Stimulated activated memory B cell treated with anti-CD40 and anti-IgM and Interleukin-4, amounts not matched to agents 10 μg/mL and 1 μg/mL and 100 μg/mL, for 72 hours (primary cell): ENCODE measurements at places on chromosomes 12 and 14.

DNA sequence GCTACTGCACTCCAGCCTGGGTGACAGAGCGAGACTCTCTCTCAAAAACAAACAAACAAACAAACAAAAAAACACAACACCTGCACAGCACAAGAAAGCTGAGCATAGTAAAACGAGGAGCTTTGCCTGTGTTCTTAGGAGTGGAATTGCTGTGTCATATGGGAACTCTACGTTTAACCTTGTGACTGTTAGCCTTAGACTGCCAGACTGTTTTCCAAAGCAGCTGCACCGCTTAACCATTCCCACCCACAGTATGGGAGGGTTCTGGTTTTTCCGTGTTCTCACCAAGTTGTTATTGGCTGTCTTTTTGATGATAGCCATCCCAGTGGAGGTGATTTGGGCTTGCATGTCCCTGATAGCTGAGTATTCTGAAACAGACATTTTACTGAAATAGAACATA, 9.2 kb downstream of the WNT5B start:
- no peak for ATAC-seq

GRCh38 chr12:47193066-47193465, 113.3 kb upstream of the AMIGO2 start:
- no peak for ATAC-seq

DNA sequence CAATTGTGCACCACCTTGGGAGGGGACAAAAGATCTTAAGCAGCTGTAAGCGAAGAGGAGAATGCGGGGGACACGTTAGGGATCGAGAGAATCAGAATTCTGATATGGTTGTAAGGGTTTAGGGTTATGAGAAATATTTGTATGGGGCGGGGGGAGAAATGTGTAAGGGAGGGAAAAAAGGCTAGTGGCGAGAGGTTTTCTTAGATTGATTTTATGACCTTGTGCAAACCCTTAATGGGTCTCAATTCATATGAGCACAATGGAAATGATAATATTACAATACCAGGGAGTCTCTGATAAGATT, 396 bp downstream of the NDUFA9 start:
- ATAC-seq: no peak

- ATAC-seq: peak; percentile 54
These were observed at the start of gene KIF5A for GRCh38 chr12:57549909-57550640. Gene KIF5A, plus strand, starts transcription at chr12:57550044. Its CDS starts 228 bp downstream, at chr12:57550272.

DNA sequence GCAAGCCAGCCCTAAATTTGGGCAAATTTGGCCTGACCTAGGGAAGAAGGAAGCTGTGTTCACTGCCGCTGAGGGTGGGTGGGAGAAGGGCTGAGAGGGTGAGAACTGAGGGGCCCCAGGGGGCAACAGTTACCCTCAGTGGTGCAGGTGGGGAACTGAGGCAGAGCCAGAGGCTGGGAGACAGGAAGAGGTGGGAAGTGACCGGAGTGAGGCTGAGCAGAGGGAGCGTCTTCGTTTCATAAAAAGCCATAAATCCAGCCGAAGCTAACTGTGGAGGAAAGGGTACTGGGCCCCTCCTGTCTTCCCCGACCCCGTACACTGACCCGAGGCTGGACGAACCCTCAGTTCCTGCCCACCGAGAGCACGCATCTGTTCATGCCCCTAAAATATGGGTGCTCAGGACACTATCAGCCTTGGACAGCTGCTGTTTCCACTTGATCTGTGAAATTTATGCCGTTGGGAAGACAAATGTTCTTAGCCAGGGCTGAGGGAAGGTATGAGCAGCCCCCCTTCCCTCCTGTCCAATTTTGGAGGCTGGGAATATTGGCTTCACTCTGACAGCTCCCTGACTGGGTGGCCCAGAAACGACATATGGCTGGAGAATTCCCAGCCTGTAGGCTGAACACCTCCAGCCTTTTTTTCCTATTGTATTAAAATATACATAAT, 116.5 kb downstream of the KIF26A start:
- ATAC-seq: no peak

DNA sequence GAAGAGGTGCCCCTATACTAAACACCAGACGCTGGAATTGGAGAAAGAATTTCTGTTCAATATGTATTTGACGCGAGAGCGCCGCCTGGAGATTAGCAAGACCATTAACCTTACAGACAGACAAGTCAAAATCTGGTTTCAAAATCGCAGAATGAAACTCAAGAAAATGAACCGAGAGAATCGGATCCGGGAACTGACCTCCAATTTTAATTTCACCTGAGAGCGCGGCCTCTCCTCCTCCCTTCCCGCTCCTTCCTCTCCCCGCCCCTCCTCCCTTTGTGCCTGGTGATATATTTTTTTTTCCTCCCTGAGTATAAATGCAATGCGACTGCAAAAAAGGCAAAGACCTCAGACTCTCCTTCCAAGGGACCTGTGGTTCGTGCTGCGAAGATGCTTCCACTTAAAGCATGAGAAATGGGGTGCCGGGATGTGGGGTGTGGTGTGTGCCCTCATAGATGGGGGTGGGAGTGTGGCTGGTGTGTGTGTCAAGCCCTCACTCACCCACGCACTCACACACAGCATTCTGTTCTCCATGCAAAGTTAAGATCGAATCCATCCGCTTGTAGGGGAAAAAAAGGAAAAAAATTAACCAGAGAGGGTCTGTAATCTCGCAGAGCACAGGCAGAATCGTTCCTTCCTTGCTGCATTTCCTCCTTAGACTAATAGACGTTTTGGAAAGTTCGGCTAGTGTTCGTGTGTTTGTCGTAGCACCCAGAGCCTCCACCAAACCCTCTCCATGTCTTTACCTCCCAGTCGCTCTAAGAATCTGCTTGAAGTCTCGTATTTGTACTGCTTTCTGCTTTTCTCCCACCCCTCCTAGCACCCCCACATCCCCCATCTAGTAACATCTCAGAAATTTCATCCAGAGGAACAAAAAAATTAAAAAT, 4.5 kb downstream of the HOXC10 start:
- ATAC-seq: no peak

DNA sequence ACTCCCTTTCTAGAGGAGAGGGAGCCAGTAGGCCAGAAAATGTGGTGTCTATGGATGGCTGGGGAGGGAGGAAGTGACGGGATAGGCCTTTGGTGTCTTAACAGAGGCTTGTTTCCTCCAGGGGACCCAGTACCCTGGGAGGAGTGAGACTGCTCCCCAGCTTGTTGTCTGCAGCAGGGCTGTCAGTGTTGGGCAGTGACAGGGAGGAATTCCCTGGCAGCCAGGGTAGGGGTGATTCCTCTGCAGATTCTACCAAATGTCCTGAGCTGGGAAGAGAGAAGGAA, 64.0 kb downstream of the GALNT16 start:
- no peak for ATAC-seq

- ATAC-seq: peak; percentile 25
These were observed 41.6 kb downstream of the ITPK1 start for GRCh38 chr14:93073910-93074769.

- ATAC-seq: no peak
These were observed 382.2 kb downstream of the GRIN2B start for GRCh38 chr12:13599176-13599575.

DNA sequence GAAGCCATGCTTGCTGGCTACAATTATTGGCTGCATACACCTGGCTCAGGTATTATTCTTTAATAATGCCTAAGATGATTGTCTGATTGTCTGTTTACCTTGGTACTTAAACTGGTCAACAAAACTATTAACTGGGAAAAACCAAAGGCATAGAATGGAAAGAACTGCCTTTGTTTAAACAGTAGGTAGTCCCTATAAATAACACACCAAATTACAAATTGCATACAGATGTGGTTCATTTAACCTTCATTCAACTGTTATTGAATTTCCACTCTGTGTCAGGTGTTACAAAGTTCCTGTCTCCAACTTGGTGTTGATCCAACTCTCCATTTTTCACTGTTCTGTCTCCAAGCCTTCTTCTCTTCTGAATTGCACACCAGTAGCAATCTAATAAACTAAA, 79.8 kb upstream of the FSCB start:
- no peak for ATAC-seq

GRCh38 chr14:75539162-75539560, 16.9 kb downstream of the BATF start:
- ATAC-seq: no peak

DNA sequence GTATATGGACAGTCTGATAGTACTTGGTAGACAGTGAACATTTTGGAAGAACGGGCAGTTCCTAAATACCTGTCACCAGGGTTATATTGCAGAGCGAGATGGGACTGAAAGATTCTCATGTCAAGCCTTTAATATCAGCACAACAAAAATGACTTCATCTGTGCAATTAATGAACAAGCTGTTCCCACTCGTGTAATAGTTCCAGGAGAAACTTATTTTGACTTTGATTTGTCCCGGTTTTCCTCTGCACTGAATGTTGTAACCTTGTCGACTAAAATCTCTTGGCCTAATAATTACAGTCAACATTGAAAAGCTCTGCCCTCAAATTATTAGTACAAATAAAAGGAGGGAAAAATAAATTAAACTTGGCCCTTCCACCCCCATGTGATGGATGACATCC, 79.5 kb downstream of the WASHC3 start:
- no peak for ATAC-seq

GRCh38 chr14:104871656-104872468, 6.8 kb downstream of the CEP170B start:
- ATAC-seq: no peak
